ENCODE measurements at places on chromosomes 16 and 17. TPM values are rescaled to one million over a fixed set of nuclear protein-coding genes. Genes with fewer than 3 reads are reported as not detected.

Gene STAT3
- total RNA-seq: 115 TPM

Gene CA5A
- not detected for total RNA-seq

Gene WNT3
- not detected for total RNA-seq

Gene CMTM2
- not detected for total RNA-seq

GRCh38 chr17:45088741-45089140, 27.6 kb downstream of the NMT1 start:
- H3K27me3 ChIP-seq: no peaks in the 10 kb centered on the region
- no peaks in the 10 kb centered on the region for H3K36me3 ChIP-seq
- peaks cover 14% of the 10 kb centered on the region for H3K4me1 ChIP-seq
- no peak overlapping the region for H3K4me3 ChIP-seq
- no peak overlapping the region for H3K27ac ChIP-seq
